ENCODE measurements at places on chromosomes 12 and 14. TPM values are rescaled to one million over a fixed set of nuclear protein-coding genes. Genes with fewer than 3 reads are reported as not detected.
A peak's percentile ranks its signal among the peaks of the same experiment; 100 is the strongest.

The TEX52 gene
- not detected for total RNA-seq

The FOXN4 gene
- not detected for total RNA-seq

The TAS2R20 gene
- 1.7 TPM for total RNA-seq

The HCAR3 gene
- total RNA-seq, result 4.8 TPM

The SMIM41 gene
- 19.4 TPM for total RNA-seq

The FGD6 gene
- total RNA-seq, result 36.1 TPM

The SLC17A8 gene
- total RNA-seq, result 0.11 TPM

The RILPL1 gene
- total RNA-seq, result 21.6 TPM

The LALBA gene
- not detected for total RNA-seq

The PLA2G1B gene
- total RNA-seq, result 10.5 TPM

The TOMM20L gene
- total RNA-seq, result not detected

The CMTM5 gene
- 0.47 TPM for total RNA-seq

DNA sequence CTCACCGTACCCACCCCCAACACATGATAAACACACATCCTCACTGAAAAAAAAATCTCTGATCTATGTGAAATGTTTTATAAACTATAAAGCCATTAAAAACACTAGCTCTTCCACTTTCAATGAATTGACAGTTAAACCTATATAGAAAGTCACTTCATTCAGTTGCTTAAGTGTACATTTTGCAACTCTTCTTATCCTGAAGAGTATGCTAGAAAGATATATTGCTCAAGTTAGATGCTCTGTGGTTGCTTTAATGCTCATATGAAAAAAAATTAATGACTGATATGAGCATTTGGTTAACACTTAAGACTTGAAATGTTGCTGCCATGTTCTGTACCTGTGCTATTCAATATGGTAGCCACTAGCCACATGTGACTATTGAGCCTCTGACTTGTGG is 21.0 kb upstream of the MIA2 start:
- no peaks in the 10 kb centered on the region for H3K36me3 ChIP-seq
- no peak overlapping the region for H3K27ac ChIP-seq
- H3K4me1 ChIP-seq, result no peaks in the 10 kb centered on the region

- peak overlapping the region; percentile 82 for H3K27ac ChIP-seq
- no peaks in the 10 kb centered on the region for H3K36me3 ChIP-seq
- H3K4me3 ChIP-seq, result no peak overlapping the region
Observed at GRCh38 chr14:92491782-92492181, 21.8 kb upstream of the RIN3 start.

GRCh38 chr14:92938890-92939671 is 16.1 kb downstream of the CHGA start:
- H3K27ac ChIP-seq, result no peak overlapping the region
- no peaks in the 10 kb centered on the region for H3K27me3 ChIP-seq
- H3K4me1 ChIP-seq, result no peaks in the 10 kb centered on the region

- no peak for DNase-seq
- H3K36me3 ChIP-seq, result peaks cover 5% of the 10 kb centered on the region
- no peaks in the 10 kb centered on the region for H3K4me1 ChIP-seq
- no peak overlapping the region for H3K27ac ChIP-seq
Observed at GRCh38 chr12:51128919-51129318, 44.0 kb downstream of the TFCP2 start.

DNA sequence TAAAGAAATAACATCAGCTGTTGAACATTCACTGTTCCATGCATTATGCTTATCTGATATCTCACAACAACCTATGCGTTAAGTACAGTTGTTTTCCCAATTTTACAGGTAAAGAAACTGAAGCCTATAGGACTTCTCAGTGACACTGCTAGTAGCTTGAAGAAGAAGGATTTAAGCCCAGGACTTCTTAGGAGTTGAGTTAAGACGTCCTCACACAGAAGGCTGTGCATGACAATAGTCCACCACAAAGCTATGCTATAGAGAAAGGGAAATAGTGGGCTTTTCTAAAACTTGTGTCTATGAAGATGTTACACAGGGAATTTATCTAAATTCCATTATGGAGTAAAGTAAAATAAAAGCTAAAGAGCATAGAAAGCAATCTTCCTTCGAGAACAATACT is 120.5 kb upstream of the RASSF8 start:
- no peak for DNase-seq
- H3K4me3 ChIP-seq, result no peak overlapping the region
- no peaks in the 10 kb centered on the region for H3K4me1 ChIP-seq
- no peak overlapping the region for H3K27ac ChIP-seq
- H3K27me3 ChIP-seq, result no peaks in the 10 kb centered on the region

DNA sequence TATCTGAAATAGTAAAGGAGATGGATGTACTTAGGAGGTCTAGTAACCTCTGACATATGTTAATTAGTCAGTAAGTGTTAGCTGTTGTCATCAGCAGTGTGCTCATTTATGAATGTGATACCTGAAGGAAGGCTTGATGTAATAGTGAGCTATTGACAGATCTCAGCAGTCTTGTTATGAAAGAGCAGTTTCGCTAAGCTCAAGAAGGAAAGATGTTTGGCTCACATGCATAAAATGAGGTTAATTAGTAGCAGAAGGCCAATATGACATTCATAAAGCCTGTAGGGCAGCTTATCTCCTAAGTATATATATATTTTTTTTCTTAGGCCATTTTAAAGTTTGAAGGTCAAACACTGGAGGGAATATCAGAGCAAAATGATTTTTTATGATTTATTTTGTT is 2.8 kb downstream of the FAM234B start:
- no peaks in the 10 kb centered on the region for H3K27me3 ChIP-seq
- no peaks in the 10 kb centered on the region for H3K36me3 ChIP-seq
- no peak overlapping the region for H3K4me3 ChIP-seq
- H3K4me1 ChIP-seq, result peaks cover 12% of the 10 kb centered on the region

DNA sequence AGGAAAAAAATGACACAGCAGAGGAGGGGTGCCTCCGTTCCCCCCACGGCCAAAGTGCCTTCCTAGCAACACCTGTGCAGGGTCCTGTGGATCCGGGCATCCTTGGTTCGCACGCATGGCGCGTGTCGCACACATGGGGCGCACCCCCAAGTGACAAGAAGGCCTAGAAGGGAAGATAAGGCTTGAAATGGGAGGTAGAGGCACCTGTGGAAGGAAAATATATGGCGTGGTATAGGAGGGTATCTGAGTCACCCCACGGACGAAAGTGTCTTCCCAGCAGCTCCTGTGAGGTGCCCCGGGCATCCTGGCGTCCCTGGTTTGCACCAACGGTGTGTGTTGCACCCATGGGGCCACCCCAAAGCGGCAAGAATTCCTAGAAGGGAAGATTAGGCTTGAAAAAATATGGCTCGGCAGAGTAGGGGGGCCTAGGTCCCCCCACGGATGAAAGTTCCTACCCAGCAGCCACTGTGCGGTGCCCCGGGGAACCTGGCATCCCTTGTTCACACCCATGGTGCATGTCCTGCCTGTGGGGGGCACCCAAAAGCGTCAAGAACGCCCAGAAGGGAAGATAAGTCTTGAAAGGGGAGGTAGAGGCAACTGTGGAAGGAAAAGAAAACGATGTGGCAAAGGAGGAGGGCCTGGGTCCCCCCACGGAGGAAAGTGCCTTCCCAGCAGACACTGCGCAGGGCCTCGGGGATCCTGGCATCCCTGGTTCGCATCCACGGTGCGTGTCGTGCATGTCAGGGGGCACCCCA is 280.0 kb downstream of the ALG10 start:
- no peaks in the 10 kb centered on the region for H3K27me3 ChIP-seq
- peak; percentile 36 for DNase-seq
- no peak overlapping the region for H3K27ac ChIP-seq
- no peaks in the 10 kb centered on the region for H3K36me3 ChIP-seq

DNA sequence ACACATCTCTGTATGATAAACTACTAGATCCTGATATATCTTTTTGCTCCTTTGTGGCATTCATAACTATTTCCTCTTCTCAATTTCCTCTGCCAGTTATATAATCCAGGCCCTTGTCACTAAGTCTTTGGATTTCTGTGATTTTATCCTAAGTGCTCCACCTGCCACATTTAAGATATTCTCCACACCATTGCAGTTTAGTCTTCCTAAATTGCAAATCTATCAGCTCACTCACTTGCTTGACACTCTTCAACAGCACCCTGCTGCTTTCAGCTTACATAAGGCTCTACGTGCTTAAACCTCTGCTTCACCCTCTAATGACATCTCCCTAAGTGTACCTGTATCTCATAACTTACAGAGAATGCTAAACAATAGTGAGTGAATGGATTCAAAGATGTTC is 1032.2 kb upstream of the SEL1L start:
- H3K36me3 ChIP-seq, result no peaks in the 10 kb centered on the region
- no peak overlapping the region for H3K4me3 ChIP-seq
- no peak for DNase-seq
- no peaks in the 10 kb centered on the region for H3K27me3 ChIP-seq
- no peak overlapping the region for H3K27ac ChIP-seq

DNA sequence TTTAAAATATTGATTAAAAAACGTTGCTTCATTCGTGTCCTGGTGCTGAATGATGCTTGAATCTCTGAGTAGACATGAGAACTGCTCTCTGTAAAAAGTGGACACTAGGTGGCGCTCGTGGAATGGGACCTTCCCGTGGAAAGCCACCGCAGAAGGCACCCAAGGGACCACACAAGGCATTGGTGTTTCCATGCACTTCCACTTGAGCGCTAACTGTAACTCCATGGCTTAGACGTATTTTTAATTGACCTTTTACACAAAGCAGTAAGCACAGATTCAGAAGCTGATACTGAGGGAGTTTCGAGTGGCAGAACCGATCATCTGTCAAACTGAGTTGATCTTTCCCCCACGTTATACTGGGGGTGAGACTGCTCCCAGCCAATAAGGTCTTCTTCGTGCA is 135.3 kb downstream of the PRKCH start:
- H3K27ac ChIP-seq, result no peak overlapping the region
- no peak overlapping the region for H3K4me3 ChIP-seq
- DNase-seq, result peak; percentile 84
- no peaks in the 10 kb centered on the region for H3K27me3 ChIP-seq
- peaks cover 24% of the 10 kb centered on the region for H3K36me3 ChIP-seq

- no peak overlapping the region for H3K4me3 ChIP-seq
- H3K4me1 ChIP-seq, result no peaks in the 10 kb centered on the region
- no peak overlapping the region for H3K27ac ChIP-seq
- no peak for DNase-seq
- H3K27me3 ChIP-seq, result no peaks in the 10 kb centered on the region
Observed at GRCh38 chr14:97838986-97839385, 1041.8 kb downstream of the VRK1 start.

DNA sequence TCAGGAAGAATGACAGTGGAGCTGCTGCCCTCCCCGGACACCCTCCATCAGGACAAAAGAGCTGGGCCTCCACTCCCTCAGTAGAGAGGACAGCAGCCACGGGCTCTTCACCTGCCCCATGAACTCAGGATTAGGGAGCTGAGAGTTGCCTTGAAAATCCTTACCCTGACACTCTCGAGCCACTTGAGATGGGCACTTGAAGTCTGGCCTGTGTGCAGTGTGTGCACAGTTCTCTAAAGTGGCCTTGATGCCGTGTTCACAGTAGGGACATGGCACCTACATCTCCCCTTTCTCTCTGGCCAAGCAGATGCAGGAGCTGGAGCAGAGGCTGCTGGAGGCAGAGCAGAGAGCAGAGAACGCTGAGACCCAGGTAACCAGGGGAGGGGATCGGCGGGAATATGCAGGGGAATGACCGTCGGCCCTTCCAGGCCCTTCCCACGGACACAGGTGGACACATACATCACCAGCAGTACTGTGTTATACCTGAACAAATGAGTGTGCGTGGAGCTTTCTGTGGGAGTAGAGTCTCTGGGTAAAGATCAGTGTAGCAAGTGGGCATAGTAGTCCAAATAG is 22.5 kb downstream of the PLEKHH1 start:
- no peak overlapping the region for H3K27ac ChIP-seq
- no peaks in the 10 kb centered on the region for H3K36me3 ChIP-seq
- H3K27me3 ChIP-seq, result no peaks in the 10 kb centered on the region

GRCh38 chr14:72024504-72024903 is 92.3 kb downstream of the RGS6 start:
- no peak overlapping the region for H3K4me3 ChIP-seq
- no peak overlapping the region for H3K27ac ChIP-seq
- H3K36me3 ChIP-seq, result no peaks in the 10 kb centered on the region
- H3K27me3 ChIP-seq, result no peaks in the 10 kb centered on the region
- DNase-seq, result no peak
- peaks cover 6% of the 10 kb centered on the region for H3K4me1 ChIP-seq

- no peak overlapping the region for H3K27ac ChIP-seq
- DNase-seq, result no peak
- no peak overlapping the region for H3K4me3 ChIP-seq
- H3K4me1 ChIP-seq, result no peaks in the 10 kb centered on the region
Observed at GRCh38 chr14:100780646-100781355, 45.1 kb upstream of the MEG3 start.

- H3K27me3 ChIP-seq, result no peaks in the 10 kb centered on the region
- no peak overlapping the region for H3K4me3 ChIP-seq
- H3K27ac ChIP-seq, result no peak overlapping the region
Observed at GRCh38 chr12:107339487-107339886, 246.1 kb upstream of the CRY1 start.

- H3K36me3 ChIP-seq, result no peaks in the 10 kb centered on the region
- peaks cover 12% of the 10 kb centered on the region for H3K4me1 ChIP-seq
- H3K27ac ChIP-seq, result no peak overlapping the region
- no peak for DNase-seq
Observed at GRCh38 chr12:7693793-7694192, 1.8 kb downstream of the GDF3 start.

DNA sequence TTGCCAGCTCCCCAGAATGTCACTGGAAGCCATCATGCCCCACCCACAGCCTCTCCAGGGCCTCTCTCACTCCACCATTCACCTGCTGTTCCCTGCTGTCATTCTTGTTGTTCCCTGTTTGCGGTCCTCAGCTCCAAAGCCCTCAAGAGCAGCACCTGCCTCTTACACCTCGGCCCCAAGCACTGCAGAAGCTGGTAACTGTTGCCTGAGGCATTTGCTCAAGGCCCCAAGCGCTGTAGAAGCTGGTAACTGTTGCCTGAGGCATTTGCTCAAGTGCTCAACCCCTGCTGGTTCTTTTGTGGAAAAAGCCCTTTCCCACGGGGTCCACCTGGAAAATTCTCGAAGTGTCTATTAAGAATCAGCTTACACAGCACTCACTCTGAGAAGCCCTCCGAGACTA is 78.0 kb downstream of the ARL6IP4 start:
- H3K4me3 ChIP-seq, result no peak overlapping the region
- no peaks in the 10 kb centered on the region for H3K27me3 ChIP-seq
- no peaks in the 10 kb centered on the region for H3K36me3 ChIP-seq
- H3K4me1 ChIP-seq, result peaks cover 75% of the 10 kb centered on the region
- DNase-seq, result peak; percentile 70
- peak overlapping the region; percentile 71 for H3K27ac ChIP-seq

DNA sequence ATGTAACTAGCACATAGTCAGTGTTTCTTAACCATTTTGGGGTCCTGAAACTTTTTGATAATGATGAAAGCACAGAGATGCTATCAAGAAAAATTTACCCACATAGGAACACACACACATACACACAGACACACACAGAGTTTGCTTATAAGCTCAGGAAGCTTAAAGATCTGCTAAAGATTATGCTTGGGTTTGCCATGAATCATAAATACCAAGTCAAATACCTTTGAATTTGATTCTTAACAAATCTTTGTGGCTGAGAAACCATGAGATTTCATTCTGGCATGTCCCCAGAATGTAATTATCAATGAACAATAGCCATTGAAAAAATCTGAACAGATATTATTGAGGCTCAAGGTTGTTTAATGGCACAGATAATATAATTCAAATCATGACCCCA is 89.2 kb downstream of the NTS start:
- H3K36me3 ChIP-seq, result no peaks in the 10 kb centered on the region
- no peak for DNase-seq
- H3K4me3 ChIP-seq, result no peak overlapping the region
- no peaks in the 10 kb centered on the region for H3K27me3 ChIP-seq

- H3K4me1 ChIP-seq, result peaks cover 85% of the 10 kb centered on the region
- H3K4me3 ChIP-seq, result no peak overlapping the region
- no peak for DNase-seq
- H3K27me3 ChIP-seq, result no peaks in the 10 kb centered on the region
Observed at GRCh38 chr12:47814539-47815170, 5.0 kb downstream of the HDAC7 start.

All from upper lobe of left lung (tissue), 6 donors.